K562 (cell line): ENCODE measurements at places on chromosomes 11 and 22.

DNA sequence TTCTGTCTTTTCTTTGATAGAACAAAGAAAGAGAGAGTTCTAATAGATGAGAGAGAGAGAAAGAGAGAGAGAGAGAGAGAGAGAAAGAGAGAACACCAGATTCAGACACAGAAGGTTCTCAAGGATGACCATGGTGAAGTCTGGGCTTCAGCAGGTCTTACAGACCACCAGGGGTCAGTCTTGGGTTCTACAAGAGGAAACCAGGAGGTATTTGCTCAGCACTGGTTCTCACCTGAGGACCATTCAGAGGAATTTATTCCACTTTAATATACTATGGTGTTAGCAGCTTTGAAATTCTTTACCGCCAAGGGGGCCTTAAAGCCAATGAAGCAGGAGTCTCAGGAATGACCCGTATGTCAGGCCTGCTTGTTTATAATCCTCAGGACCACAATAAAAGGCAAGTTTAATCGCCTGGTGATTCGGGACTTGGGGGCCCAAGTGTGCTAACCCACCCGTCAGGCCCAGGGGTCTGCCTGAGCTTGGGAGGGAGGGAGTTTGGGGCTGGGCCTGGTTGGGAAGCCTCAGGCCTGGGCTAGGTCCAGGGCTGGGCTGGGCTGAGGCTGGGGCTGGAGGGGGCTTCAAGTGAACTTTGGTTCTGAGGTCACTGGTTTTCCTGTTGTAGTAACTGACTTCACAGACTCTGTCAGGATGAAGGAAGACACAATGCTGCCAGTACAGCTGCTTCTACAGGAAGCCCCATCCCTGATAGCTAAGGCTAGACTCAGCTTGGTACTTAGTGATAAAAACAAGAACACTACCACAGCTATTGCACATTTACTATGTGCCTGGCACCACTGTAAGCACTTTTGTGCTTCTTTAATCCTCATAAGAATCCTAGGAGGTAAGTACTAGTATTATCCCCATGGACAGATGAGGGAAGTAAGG lies 179.2 kb upstream of the ZBED5 start:
- H3K36me3 ChIP-seq: no peaks in the 10 kb centered on the region
- no peak overlapping the region for H3K4me3 ChIP-seq
- H3K27me3 ChIP-seq: peaks cover 3% of the 10 kb centered on the region; the same call in 2 of the 3 replicates
- no peak overlapping the region for H3K27ac ChIP-seq
- DNase-seq: peak; percentile 69

- no peaks in the 10 kb centered on the region for H3K36me3 ChIP-seq
- H3K4me1 ChIP-seq: no peaks in the 10 kb centered on the region
- no peak for DNase-seq
Observed at GRCh38 chr11:58471892-58472291, 29.9 kb upstream of the OR5B12 start.

DNA sequence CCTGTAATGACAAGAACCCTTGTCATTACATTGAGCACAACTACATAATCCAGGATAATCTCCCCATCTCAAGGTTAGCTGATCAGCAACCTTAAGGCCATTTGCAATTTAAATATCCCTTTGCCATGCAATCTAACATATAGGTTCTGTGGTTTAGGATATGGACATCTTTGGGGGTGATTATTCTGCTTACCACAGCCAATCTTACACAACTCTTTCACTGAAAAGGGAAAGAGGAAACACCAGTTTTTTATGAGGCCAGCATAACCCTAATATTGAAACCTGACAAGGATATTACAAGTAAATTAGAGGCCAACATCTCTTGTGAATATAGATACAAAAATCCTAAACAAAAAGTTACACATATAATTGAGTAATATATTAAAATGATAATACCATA lies 78.5 kb downstream of the CYP2R1 start:
- H3K27ac ChIP-seq: no peak overlapping the region
- no peak overlapping the region for H3K4me3 ChIP-seq
- no peaks in the 10 kb centered on the region for H3K27me3 ChIP-seq
- H3K4me1 ChIP-seq: no peaks in the 10 kb centered on the region
- peaks cover 6% of the 10 kb centered on the region; the same call in 1 of the 3 replicates for H3K36me3 ChIP-seq

DNA sequence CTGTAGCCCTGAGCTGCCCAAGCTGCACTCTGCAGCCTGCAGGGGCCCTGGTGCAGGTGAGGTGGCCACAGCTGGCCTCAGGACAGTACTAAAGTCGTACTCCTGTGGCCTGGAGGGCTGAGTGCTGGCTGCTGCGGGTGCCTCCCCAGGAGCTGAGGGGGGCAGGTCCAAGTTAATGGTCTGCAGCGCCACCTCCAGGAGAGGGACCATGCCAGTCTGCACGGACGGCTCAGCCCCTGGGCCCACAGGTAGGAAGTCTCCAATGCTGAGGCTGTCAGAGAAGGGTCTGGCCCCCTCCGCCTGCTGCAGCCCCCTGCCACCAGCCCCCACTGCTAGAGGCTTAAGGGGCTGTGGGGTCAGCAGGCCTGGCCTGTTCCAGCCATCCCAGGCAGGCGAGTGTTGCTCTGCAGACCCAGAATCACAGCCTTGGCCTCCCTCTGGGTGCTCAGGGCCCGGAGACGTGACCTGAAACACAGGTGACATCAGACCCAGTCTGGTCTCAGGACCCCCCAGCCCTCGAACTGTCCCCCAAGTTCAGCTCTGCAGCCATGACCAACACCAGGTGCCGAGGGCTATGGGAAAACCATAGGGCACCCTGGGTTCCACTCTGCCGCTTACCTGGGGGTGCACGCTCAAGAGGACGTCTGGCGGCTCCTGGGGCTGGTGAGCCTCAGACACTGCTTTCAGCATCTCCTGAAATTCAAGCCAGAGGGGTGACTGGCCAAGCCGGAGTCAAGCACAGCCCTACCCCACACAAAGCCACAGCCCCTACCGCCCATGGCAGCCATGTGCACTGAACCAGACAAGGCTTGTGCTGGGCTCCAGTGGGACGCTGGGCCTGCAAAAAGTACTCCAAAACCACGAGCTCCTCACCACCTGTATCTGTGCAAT lies 20.8 kb downstream of the SELENOO start:
- H3K4me3 ChIP-seq: no peak overlapping the region
- peaks cover 86% of the 10 kb centered on the region; the same call in 2 of the 3 replicates for H3K36me3 ChIP-seq
- no peak overlapping the region for H3K27ac ChIP-seq
- H3K27me3 ChIP-seq: no peaks in the 10 kb centered on the region
- DNase-seq: no peak

GRCh38 chr11:11661326-11662040 lies 39.7 kb upstream of the GALNT18 start:
- no peaks in the 10 kb centered on the region for H3K36me3 ChIP-seq
- no peak overlapping the region for H3K27ac ChIP-seq
- no peak for DNase-seq
- no peak overlapping the region for H3K4me3 ChIP-seq
- no peaks in the 10 kb centered on the region; the same call in 1 of the 3 replicates for H3K27me3 ChIP-seq
